ENCODE measurements at places on chromosomes 1 and 21.

- DNase-seq, result no peak
These were observed 57.1 kb downstream of the WNT9A start for GRCh38 chr1:227890451-227891222.

- no peak for DNase-seq
These were observed at the start of gene GPR37L1 for GRCh38 chr1:202122639-202123335. Gene GPR37L1, plus strand, starts transcription at chr1:202122917. Its CDS starts 47 bp downstream, at chr1:202122964.

DNA sequence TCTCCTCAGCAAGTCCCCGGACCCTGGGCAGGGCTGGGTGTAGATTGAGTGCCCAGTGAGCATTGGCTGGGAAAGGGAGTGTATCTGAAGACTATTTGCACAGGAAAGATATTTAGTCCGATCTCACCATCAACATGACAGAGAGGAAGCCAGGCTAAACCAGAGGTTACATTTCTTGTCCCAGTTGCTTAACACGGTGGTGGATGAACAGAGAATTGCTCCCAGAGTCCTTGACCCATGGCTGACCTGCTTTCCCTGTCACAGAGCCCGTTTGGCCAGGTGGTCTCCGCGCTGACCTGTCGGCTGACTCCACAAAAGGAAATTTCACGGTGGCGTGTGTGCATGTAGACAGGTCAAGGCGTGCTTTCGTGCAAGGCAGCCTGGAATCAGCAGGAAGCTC, 83.5 kb downstream of the BEND5 start:
- DNase-seq, result no peak

DNA sequence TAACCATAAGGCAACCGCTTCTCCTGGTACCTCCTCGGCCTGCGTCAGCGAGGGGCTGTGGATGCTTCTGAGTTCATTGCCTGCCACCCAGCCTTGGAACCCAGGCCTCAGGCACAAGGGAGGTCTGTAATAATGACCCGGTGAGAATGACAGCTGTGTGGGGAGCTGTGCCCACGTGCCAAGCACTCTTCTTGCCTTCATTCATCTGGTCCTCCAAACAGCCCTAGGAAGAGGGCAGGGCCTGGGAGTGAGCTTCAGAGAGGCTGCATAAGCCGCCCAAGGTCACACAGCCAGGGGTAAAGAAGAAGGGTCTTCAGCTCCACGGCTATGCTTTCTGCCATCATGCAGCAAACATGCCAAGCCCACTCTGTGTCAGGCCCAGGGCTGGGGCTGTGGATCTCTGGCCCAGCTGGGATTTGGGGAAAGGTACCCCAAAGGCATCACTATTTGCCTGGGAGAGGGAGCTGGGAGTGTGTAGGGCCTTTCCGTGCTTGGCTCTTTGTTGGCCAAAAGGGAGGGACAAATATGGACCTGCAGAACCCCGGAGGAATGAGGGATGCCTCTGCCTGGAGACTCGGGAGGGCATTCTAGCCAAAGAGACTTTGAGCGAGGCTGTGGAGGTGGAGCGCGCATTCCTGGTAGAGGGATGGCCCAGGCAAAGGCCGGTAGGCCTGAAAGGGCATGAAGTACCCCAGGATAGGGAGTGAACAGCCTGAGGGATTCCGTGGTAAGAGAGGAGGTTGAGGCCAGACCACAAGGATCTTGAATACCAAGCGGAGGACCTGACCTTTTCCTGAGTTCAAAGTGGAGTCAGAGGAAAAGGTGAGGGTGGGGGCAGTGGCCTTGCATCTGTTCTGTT, 10.1 kb upstream of the EDN2 start:
- DNase-seq, result no peak

DNA sequence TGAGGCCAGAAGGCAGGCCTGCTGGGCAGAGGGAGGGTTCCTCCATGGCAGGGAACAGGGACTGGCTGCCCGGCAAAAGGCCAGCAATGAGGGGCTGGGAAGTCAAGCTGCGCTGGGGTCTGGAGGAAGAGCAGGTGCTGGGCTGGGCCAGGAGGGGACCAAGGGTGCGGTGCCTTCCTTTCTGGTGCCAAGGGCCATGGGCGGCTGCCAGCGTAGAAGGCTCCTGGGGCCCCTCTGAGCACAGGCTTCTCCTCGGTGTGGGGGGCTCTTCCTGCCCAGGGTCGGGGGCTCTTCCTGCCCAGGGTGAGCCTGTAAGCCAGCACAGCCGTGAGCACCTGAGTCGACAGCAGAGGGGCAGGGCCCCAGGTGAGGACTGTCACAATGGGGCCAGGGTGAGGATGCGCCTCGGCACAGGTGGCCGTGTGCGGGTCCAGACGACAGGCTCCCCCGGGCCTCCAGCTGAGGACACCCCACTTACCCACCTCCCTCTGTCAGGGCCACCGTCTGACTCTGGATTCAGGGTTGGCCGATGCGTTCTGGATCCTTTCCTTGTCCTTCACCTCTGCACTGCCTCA, 10.7 kb upstream of the DNMT3L start:
- no peak for DNase-seq

DNA sequence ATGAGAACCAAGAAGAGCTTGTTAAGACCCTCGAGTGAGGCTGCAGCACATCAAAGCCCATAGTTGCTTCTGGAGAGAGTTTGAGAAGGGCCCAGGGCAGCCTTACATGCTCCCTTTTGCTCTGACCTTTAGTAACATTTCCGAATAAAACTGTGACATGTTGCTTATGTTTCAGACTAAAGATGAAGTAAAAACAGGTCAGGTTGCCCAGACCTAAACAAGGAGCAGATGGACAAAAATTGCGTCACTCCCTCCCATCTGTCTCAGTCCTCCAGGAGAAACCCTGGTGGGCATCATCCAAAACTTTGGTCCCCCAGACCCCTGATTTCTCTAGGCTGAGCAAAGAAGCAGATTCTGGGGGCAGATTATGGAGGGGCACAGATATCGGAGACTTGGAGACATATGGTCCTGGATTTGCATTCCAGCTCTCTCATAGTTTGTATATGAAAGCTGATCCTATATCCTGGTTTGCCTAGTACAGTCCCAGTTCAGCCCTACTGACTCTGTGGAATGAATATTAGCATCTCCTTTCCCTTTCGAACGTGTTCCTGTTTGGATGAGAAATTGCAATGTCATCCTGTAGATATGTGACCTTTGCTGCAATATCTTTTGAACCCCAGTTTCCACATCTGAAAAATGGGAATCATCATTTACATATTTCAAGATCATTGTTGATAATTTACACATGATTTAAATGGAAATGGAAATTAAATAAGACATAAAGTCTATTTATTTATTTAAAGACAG, 304.9 kb upstream of the USP24 start:
- DNase-seq, result no peak

DNA sequence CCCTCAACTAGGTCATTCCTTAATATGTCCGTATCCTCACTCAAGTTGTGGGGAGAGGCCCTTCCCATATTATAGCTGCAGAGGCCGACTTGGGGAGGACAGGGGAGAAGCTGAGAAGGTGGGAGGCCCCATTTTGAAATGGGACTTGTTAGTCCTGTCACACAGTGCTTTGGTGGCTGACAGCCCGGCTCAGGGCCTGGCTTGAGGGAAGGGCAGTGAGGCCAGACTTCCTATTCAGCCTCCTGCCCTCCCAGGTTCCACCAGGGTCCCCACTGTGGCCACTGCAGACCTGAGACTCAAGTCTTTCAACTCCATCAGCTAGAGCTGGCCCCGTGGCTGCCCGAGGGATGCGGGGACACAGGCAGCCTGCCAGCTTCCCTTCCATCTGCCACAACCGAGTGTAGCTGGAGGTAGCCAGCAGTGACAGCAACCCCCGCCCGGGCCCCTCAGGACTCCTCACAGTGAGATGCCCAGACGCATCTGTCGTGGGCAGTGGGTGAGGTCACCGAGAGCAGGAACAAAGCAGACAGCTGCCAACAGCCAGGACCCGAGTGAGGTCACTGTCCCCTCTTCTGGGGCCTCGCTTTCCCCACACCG, 36.9 kb downstream of the SIM2 start:
- DNase-seq, result no peak
